ENCODE measurements at places on chromosomes 5 and 9. TPM values are rescaled to one million over a fixed set of nuclear protein-coding genes. Genes with fewer than 3 reads are reported as not detected.

The RIMOC1 gene
- 40.1 TPM for total RNA-seq

The SHOC1 gene
- not detected for total RNA-seq

GRCh38 chr5:112960863-112961504, 15.6 kb upstream of the DCP2 start:
- DNase-seq: no peak
- no peak overlapping the region for H3K4me3 ChIP-seq
- peak overlapping the region; percentile 63 for H3K27ac ChIP-seq

DNA sequence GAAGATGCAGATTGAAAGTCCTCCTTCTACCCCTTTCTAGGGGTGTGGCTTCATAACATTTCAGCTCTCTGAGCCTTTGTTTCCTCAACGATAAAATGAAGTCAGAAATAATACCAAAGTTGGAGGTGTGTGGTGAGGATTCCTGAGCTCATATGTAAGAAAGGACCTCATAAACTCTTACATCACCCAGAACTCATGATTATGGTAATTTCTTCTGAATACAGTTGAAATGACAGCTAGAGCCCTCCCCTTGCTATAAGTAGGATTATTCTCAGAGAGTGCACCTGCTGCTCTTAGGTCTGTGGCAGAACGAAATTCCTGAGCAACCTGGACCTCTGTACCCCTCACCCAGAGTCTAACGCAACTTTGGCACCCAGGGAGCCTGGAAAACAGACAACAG, 291.4 kb upstream of the KLF4 start:
- H3K4me1 ChIP-seq: peaks cover 14% of the 10 kb centered on the region
- no peak overlapping the region for H3K27ac ChIP-seq
- no peak for DNase-seq
- no peaks in the 10 kb centered on the region for H3K27me3 ChIP-seq
- no peak overlapping the region for H3K4me3 ChIP-seq
- no peaks in the 10 kb centered on the region for H3K36me3 ChIP-seq

DNA sequence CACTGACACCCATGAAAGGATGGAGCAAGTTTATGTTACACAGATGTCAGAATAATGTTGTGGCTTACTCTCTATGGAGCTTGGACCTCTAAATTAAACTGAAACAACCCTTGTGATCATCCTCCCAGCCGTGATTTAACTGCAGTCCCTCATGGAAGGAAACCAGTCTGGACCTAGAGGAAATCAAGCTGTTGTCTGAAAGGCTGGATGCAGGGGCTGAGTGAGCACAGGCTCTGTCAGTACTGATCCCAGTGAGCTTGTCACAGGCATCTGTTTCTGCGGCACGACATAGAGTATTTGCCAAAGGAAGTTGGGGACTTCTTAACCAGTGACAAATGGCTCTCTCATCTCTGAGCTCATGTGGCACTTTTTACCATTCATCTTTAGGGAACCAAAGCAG, 282.9 kb upstream of the MAP3K1 start:
- no peaks in the 10 kb centered on the region for H3K27me3 ChIP-seq
- H3K36me3 ChIP-seq: no peaks in the 10 kb centered on the region
- DNase-seq: no peak
- peaks cover 39% of the 10 kb centered on the region for H3K4me1 ChIP-seq

The NDOR1 gene
- 28.8 TPM for total RNA-seq

- peaks cover 20% of the 10 kb centered on the region for H3K4me1 ChIP-seq
- H3K27me3 ChIP-seq: no peaks in the 10 kb centered on the region
- H3K4me3 ChIP-seq: no peak overlapping the region
- no peak overlapping the region for H3K27ac ChIP-seq
- no peaks in the 10 kb centered on the region for H3K36me3 ChIP-seq
Measured at GRCh38 chr9:124210697-124211096, 47.1 kb upstream of the NEK6 start.

DNA sequence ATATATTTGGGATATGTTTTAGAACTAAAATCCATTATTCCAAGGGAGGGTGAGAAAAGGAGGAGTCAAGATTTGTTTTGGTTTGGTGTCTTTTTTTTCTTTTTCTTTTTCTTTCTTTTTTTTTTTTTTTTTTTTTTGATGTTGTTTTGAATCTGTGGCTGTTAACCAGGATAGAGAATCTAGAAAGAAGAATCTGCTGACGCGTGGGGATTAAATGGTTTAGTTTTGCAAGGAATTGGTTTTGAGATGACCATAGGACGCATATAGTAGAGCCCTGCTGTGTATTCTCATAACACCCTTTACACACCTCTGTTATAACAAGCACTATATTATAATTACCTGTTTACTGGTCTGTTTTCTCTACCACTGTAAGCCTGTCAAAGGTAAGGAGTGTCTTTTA, 9.4 kb downstream of the RABGAP1 start:
- no peak overlapping the region for H3K27ac ChIP-seq
- DNase-seq: no peak
- H3K4me1 ChIP-seq: peaks cover 45% of the 10 kb centered on the region
- no peak overlapping the region for H3K4me3 ChIP-seq
- H3K27me3 ChIP-seq: no peaks in the 10 kb centered on the region

The CACNA1B gene
- total RNA-seq: not detected

GRCh38 chr9:70532716-70533115, 118.3 kb upstream of the KLF9 start:
- H3K27ac ChIP-seq: no peak overlapping the region
- no peaks in the 10 kb centered on the region for H3K27me3 ChIP-seq
- no peak overlapping the region for H3K4me3 ChIP-seq
- H3K4me1 ChIP-seq: peaks cover 15% of the 10 kb centered on the region

GRCh38 chr5:71907001-71907588, 188.0 kb downstream of the CARTPT start:
- H3K4me3 ChIP-seq: no peak overlapping the region
- H3K36me3 ChIP-seq: no peaks in the 10 kb centered on the region
- H3K4me1 ChIP-seq: no peaks in the 10 kb centered on the region
- H3K27ac ChIP-seq: no peak overlapping the region

DNA sequence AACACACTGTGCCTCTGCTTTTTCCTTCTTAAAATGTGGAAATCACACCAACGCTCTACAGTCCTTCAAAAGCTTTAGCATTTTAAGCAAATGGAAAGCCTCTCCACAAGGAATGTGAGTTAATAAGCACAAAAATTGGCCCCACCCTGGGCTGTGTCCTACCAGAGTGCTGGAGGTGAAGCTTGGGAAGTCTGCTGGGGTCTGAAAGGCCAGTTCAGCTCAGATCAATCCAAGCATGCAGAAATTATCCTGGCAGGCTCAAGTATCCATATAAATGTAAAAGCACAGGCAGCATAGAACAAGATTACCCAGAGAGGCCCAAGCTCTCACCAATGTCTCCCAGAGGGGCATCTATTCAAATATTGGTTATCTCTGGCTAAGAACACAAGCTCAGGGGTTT, 98.5 kb downstream of the ESM1 start:
- no peak overlapping the region for H3K4me3 ChIP-seq
- no peaks in the 10 kb centered on the region for H3K36me3 ChIP-seq
- no peak overlapping the region for H3K27ac ChIP-seq
- H3K4me1 ChIP-seq: peaks cover 26% of the 10 kb centered on the region
